ENCODE measurements at places on chromosomes 13 and 19.
A peak's percentile ranks its signal among the peaks of the same experiment; 100 is the strongest.

- no peak for DNase-seq
Measured at GRCh38 chr13:29674532-29674931, 79.0 kb upstream of the SLC7A1 start.

GRCh38 chr13:111383591-111384440, 63.4 kb downstream of the TEX29 start:
- DNase-seq = no peak

DNA sequence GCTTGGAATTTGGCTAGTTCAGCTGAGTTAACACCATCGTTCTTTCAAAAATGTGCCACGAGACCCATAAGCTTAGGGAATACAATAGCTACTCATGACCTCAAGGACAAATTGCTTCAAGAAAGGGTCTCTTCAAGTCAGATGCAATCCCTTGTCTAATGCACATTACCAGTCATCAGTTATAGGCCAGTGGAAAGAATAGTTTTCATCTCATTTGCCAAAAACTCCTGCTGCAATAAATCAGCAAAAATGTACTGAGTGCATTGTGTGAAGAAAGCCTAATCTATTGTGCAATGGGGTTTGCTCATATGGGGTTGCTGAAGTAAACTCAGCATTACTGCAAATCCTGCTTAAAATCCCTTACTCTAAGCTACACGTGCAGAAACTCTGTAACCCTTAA, 208.3 kb upstream of the NBEA start:
- no peak for DNase-seq

GRCh38 chr13:77692746-77693448, 4.6 kb upstream of the SLAIN1 start:
- DNase-seq = no peak

DNA sequence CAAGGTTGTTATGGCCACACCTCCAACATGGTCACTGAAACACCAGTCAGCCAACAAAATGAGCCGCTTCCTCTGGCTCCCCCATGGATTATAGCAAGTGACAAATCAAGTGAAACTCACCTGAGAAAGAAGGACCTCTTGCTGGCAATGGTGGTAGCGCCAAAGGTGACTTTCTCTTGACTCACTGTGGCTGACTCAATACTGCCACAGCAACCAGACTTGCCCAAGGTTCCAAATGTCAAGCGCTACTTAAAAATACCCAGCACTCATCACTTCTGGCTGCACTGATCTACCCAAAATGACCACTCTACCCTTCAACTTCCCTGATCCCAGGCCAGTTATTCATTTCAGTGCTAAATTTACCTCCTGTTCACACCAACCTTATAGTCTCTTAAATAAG, 495.5 kb downstream of the FOXO1 start:
- no peak for DNase-seq

DNA sequence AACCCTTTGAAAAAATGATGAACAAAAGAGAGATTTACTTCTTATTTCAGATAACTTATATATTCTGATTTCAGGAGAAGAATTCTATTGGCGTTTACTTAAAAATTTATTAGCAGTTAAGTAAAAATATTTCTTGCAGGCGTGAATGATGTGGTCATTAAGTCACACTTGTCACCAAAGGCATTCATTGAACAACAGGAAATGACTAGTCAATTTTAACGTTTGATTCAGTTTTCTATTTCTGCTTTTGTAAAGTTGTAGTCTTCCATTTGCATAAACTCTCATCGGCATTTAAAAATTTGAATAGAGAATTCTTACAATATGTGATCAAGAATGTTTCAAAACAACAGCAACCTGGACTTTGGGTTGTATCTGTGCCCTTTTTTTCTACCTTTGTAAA, 83.4 kb downstream of the GPR12 start:
- no peak for DNase-seq

DNA sequence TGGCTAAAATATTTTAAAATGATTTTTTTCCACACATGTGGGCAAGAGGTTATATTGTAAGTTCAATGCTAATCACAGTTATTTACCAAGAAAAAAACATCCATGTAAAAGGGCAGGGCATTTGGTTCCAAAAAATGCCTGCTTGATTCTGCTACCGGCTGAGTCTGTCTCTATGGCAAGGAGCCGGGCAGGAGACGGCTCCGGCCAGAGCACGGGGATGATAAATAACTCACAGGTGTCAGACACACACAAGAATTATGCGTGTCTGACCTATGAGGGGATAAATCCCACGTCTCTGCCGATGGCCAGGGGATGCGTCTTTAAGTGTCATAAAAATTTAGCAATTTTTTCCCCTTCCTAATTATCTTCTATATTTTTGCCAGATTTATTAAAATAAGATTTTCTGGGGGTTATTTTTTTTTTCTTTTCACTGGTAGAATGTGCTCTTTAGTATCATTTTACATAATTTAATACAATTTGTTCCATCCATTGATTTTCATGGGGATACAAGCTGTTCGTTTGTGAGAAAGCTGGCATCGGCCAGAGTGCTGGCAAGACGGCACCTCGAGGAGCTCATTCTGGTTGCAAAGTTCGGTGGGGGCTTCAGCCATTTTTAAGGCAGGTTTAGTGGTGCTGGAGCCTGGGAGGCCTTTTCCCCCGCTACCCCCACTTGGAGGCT, 253.9 kb downstream of the ZNF536 start:
- peak; percentile 35 for DNase-seq

DNA sequence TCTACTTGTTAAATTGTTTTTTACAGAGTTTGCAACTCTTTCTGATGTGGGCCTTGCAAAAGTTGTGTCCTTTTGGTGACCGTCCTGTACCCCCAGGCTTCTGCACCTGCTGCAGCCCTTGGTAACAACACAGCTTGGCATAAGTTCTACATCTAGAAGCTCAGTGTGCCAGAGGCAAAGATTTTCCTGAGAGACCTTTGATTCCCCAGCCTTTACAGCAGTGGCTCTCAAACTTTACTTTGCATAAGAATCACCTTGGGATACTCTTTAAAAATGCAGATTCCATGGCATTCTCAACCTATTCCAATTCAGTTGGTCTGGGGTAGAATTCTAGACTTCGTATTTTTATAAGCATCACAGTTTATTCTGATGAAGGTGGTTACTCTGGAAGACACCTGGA, 260.9 kb downstream of the DCT start:
- DNase-seq = no peak

DNA sequence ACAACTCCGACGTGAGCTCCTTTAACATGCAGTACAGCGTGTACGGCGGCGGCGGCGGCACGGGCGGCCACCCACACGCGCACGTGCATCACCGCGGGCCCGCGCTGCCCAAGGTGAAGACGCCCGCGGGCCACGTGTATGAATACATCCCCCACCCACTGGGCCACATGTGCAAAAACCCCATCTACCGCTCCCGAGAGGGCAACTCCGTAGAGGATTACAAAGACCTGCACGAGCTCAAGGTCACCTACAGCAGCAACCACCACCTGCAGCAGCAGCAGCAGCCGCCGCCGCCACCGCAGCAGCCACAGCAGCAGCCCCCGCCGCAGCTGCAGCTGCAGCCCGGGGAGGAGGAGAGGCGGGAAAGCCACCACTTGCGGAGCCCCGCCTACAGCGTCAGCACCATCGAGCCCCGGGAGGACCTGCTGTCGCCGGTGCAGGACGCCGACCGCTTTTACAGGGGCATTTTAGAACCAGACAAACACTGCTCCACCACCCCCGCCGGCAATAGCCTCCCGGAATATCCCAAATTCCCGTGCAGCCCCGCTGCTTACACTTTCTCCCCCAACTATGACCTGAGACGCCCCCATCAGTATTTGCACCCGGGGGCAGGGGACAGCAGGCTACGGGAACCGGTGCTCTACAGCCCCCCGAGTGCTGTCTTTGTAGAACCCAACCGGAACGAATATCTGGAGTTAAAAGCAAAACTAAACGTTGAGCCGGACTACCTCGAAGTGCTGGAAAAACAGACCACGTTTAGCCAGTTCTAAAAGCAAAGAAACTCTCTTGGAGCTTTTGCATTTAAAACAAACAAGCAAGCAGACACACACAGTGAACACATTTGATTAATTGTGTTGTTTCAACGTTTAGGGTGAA, 6.6 kb downstream of the SLITRK5 start:
- DNase-seq = no peak

DNA sequence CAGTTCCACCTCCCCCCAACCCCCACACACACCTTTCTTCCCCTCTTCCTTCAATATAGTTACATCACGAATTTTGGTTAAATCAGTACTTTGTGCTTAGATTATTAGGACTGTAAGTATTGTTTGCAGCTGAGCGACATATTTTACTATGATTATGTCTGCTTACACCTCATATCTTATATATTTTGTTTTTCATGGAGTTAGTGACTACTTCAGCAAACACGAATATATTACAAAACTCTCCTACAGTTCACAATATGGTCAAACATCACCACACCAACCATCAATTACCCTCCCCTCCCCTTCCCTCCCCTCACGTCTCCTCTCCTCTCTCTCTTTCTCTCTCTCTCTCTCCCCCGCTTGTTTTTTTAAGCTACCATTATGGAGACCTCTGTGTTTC, 152.9 kb downstream of the TBC1D4 start:
- no peak for DNase-seq

- no peak for DNase-seq
Measured at GRCh38 chr13:47158593-47158992, 261.7 kb upstream of the HTR2A start.

DNA sequence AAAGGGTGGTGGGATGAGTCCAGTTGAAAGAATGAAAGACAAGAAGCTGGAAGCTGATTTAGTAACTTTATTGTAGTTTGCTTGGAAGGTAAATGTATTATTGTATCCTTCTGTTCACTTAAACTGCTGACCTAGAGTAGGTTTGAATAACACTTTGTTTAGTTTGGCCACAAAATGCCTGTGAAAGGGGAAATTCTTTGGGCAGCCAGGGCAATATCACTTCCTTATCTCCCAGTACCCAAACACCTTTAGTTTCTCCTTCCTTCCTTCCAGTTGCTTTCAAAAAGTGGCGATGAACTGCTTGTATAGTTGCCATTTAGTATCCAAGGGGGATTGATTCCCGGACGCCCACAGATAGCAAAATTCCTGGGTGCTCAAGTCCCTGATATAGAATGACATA, 120.1 kb downstream of the PAN3 start:
- no peak for DNase-seq

DNA sequence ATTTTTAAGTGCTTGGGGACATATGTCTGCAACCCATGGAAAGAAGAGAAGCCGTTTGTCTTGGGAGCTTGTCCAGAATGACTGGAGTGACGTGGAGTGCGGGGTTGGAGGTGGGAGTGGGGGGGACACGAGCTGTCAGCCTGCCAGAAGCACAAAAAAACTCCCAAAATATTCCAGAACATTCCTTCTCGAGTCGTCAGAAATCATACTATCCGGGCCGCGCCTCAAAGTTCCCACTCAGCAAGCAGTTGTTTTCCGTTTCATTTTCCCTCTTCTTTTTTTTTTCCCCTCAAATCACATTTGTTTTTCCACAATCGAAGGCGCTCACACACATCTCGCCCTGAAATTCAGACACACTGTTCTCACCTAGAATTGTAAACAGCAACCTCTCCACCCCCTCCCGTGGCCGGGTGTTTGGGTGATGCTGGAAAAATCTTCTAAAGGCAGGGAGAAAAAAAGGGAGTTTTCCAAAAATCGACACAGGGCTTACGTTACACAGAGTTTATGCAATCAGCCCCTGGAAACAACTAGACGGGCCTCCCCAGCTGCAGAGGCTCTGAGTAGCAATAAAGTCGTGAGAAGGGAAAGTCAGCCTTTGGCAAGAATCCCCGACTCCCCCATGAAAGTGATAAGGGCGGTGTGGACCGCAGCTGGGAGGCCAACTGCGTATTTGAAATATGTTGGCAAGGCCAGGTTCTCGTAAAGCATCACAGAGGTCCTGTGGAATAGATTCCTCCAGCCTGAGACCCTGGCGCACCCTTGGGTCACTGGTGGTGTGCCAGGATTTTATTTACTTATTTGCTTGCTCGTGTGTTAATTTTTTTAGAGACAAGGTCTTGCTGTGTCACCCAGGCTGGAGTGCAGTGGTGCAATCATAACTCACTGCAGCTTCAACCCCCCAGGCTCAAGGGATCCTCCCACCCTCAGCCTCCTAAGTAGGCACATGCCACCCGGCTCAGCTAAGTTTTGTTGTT, 31.2 kb upstream of the KLF2 start:
- no peak for DNase-seq
